Stimulated activated CD8-positive, alpha-beta memory T cell treated with anti-CD3 and anti-CD28 coated beads, Interleukin-2, amount 100 ng/mL, for 1 hour (primary cell): ENCODE measurements at places on chromosomes 12 and 14.

DNA sequence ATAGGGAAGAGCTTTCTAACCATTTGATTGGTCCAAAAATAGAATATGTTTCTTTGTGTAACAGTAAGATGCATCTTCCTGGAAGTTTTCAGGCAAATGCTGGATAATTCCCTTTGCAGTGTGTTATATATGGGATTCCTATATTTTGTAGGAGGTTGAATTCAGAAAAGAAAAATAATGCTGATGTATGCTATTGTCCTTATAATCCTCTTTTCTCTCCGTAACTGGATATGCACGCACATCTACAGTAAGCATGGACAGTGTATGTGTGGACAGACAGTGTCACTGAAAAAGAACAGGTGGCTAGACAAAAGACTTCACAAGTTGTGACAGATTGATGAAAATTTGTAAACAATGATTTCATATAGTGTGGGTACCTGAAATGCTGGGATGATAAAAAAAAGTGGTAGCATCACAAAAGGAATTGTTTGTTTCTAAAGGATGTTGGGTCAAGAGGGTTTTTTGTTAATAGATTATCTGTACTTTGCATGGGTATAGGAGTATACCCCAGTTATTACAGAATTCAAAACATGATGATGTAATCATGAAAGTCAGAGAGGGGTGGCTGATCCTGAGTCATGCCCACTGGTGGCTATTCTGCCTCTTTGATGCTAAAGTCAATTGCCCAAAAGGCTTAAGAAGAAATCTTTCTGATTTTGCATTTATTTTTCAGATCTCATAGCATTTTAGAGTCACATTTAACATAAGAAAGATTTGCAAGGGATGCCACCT is 160.7 kb upstream of the TMTC1 start:
- DNase-seq: no peak

- no peak for DNase-seq
Observed at GRCh38 chr14:33611405-33612196, 339.3 kb downstream of the EGLN3 start.

DNA sequence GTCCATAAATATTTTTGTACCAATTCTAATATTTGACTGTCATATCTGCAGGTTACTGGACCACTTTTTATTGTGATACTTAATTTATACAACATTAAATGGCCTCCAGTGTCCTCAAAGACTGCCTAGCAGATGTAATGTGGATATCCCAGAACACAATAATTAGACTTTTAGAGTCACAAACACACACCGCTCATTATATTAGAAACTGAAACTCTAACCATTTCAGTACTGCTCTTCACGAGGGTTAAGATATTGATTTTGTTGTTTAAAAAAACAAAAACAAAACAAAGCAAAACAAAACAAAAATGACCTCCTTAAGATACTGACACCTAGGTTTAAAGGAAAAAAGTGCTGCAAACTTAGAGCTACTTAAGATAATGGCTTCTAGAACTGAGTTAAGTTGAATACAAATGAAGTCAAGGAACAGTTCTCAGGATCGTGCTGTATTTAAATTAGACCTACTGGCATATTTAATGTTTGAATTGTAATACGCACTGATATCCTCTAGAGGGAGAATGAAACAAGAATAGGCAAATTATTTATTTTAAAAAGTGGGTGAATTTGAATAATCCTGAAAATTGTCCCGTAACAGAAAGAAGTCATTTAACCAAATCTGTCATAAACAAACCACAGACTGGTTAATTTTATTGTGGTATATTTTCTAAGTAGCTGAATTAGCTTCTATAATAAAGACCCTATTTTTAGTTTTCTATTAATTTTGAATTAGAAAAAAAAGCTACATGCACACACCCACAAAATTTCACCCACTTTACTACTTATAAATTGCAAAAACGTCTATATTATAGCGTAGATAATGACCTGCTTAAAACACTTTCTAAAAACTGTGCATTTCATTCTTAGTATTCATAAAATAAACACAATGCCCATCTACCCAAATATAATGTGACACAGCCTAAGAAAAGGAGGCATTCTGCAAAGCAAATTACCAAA is 395.2 kb upstream of the DCN start:
- DNase-seq: no peak

DNA sequence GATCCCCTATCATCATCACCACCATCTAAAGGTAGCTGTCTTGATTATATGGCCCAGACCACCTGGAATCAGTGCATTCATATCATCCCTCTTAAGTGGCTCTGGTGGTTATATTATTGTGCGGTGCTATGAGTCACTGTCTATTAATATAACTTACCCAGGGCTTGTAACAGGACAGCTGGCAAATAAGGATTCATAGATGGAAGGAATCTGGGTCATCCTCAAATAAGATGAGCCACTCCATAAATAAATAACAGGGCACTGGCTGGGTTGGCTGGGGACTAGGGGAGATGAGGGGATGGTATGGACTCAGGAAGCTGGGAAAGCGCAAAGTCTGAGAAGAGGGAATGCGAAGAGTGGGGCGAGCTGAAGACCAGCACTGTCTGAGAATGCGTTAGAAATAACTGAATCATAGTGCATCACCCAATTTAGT is 216.1 kb downstream of the NUAK1 start:
- no peak for DNase-seq

- DNase-seq: no peak
Observed at GRCh38 chr12:27814411-27814810, 34.4 kb upstream of the MANSC4 start.

GRCh38 chr12:79547735-79548609 is 142.8 kb downstream of the PAWR start:
- DNase-seq: no peak

- no peak for DNase-seq
Observed at GRCh38 chr14:60867503-60868172, 113.2 kb downstream of the TRMT5 start.

DNA sequence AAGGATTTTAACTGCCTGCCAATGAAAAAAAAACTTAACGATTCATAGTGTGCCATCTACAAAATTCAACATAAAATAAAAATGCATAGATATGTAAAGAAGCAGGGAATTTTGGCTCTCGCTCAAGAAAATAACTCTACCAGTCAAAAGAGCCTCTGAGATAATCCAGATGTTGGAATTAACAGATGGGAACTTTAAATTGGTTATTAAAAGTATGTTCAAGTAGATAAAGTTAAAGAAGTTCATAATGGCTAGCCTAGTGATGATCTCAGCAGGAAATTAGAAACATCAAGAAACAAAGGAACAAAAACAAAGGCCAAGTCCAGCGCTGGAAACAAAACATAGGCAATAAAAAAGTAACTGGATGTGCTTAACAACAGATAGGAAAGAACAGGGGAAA is 23.1 kb downstream of the PIK3C2G start:
- DNase-seq: no peak

DNA sequence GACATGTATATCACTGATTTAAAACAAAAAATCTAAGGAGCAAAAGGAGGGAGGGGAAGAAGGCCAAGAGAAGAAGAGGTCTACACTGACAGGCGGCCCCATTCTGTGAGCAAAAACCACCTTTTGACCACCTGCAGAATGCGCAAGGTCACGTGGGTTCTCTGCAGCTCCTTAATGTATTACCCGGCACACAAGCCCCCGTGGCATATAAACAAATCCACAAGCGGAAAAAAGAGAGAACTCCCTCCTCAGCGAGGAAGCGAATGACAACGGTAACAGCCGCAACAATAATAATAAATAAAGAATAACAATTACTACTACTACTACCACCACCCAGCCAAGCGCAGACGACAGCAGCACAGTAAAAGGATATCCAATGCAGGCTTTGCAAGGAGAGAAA is 1.3 kb downstream of the KSR2 start:
- no peak for DNase-seq

GRCh38 chr14:105356927-105357326 is 41.4 kb upstream of the TEX22 start:
- DNase-seq: no peak

- DNase-seq: no peak
Observed at GRCh38 chr12:81263072-81263471, 185.2 kb downstream of the ACSS3 start.

- no peak for DNase-seq
Observed at GRCh38 chr12:63811755-63812154, 32.0 kb downstream of the RXYLT1 start.

DNA sequence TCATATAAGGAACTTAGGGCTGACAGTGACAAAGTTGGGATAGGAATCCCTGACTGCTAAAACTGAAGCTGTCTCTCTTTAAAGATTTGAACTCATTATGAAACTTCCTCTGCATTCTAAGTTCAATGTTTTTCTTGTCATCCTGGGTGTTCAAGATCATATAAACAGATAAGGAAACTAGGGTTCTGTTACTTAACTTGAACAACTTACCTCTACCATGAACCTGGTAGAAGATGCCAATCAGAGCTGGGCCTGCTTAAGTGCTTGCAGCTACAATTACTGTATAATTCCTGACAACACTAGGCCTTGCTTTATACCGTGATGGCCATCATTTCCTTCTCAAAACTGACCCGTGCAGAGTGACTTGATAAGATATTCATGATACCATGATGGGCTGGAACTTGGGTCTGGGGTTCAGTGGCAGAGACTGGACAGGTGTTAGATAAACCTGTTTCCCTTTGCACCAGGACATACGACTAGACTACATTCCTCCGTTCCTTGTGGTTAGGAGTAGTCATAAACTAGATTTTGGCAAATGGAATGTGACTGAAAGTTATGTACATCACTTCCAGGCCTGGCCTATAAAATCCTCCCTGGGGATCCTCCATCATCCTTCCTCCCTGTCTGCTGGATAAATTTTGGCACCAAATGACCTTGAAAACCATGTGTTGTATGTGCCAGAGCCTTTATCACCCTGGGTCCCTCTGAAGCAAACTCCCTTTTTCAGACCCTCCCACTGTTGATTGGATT is 172.2 kb upstream of the PRICKLE1 start:
- no peak for DNase-seq

GRCh38 chr12:16581416-16581815 is 24.5 kb downstream of the LMO3 start:
- no peak for DNase-seq
